Diencephalon (tissue), 1 donor: ENCODE measurements at places on chromosomes 7 and 10. TPM values are rescaled to one million over a fixed set of nuclear protein-coding genes. Genes with fewer than 3 reads are reported as not detected.

PTPN20 gene
- 34.8 TPM for total RNA-seq

NEBL gene
- total RNA-seq, result 66.4 TPM

AP3M1 gene
- total RNA-seq, result 37.1 TPM

GSAP gene
- total RNA-seq, result 9.9 TPM

AASS gene
- total RNA-seq, result 36.2 TPM

UPK3BL2 gene
- total RNA-seq, result 2.8 TPM

SPDYE2 gene
- 0.23 TPM for total RNA-seq

HMX2 gene
- total RNA-seq, result 0.92 TPM

CC2D2B gene
- 3.5 TPM for total RNA-seq

OR2A1 gene
- total RNA-seq, result not detected

TBL2 gene
- total RNA-seq, result 40.6 TPM
